ENCODE measurements at places on chromosomes 3 and 15.

DNA sequence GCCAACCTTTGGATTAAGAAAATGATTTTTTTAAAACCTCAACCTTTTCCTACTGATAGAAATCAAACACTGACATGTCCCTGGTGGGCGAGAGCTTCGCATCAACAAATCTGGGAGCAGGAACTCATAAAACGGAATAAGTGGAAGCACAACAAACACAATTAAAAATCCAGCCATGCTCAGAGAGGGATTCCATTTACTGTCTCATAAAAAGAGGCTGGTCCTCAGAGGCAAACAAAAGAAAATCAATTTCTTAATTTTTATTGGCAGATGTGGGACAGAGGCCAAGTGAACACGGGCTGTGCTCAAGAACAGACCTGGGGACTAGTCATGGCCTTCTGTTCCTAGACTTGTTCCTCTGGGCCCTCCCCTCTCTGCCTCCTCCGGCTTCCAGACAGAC, 214.5 kb downstream of the NTRK3 start:
- no peak for DNase-seq

DNA sequence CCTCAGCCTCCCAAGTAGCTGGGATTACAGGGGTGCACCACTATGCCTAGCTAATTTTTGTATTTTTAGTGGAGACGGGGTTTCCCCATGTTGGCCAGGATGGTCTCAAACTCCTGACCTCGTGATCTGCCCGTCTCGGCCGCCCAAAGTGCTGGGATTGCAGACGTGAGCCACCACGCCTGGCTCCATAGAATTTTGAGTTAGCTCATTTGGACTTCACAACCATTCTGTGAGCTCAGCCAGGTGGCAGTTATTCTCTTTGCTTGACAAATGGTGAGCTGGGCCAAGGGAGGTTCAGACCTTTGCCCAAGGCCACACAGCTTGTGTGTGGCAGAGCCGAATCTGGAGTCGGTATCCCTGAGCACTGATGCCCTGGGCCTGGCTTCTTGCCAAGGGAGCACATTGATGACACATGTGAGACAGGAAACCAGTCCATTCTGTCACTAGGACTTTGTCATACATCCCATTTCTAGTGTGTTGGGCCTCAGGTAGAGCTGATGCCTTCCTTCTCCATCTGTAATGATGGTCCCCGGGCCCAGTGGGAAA, 17.6 kb downstream of the PODXL2 start:
- peak; percentile 19 for DNase-seq

GRCh38 chr3:126676919-126677705, 22.2 kb upstream of the TXNRD3 start:
- peak; percentile 75 for DNase-seq

- peak; percentile 94 for DNase-seq
These were observed 149.5 kb downstream of the GREM1 start for GRCh38 chr15:32867313-32867626.

DNA sequence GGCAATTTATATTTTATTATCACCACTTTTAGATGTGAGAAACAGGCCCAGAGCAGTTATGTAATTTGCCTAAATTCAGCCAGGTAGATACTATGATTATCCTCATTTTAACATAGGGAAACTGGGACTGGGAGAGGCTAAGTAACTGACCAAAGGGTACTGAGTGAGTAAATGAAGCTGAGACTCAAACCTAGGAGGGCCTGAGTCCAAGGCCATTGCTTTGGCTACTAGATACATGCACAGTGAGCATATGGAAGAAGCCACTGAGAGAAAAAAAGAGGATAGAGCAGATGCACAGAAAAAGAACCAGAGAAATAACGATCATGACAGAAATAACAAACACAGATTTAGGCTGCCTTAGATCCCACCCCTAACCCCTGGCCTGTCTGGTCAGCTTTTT, 33.6 kb downstream of the USF3 start:
- DNase-seq: no peak

DNA sequence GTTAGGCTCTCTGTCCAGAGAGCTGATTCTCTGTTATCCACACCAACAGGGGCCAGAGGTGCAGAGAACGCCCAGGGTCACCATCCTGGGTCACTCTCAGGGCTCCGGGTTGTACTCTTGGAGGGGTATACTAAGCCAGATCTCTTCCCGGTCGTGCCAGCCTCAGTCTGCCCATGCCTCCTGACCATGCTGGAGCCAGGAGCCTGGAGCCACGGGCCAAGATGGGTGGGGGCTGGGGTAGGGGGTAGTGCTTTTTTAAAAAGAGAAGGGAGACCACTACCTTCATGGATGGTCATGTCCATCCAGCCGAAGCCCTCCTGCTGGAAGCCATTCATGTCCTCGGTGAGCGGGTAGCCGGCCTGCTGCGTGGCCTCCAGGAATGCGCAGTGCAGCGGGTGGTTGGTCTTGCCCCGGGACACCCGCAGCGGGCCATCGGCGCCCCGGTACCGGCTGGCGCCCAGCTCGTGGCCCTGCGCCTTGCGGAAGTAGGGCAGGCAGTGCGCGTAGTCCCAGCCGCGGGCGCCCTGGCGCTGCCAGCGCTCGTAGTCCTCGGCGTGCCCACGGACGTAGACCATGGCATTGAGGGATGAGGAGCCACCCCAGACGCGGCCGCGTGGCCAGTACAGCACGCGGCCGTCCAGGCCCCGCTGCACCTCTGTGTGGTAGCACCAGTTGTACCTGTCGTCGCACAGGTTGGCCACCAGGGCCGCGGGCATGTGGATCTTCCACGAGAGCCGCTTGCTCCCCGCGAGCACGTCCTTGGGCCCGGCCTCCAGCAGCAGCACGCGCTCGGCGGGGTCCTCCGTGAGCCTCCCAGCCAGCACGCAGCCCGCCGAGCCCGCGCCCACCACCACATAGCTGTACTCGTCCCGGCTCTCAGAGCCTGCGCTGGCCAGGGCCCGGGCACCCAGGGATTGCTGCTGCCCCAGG, 22.9 kb downstream of the CHDH start:
- no peak for DNase-seq

GRCh38 chr15:29183071-29183831, 86.4 kb downstream of the NSMCE3 start:
- peak; percentile 34 for DNase-seq

- no peak for DNase-seq
These were observed 17.8 kb downstream of the DIPK2A start for GRCh38 chr3:143989461-143989860.

DNA sequence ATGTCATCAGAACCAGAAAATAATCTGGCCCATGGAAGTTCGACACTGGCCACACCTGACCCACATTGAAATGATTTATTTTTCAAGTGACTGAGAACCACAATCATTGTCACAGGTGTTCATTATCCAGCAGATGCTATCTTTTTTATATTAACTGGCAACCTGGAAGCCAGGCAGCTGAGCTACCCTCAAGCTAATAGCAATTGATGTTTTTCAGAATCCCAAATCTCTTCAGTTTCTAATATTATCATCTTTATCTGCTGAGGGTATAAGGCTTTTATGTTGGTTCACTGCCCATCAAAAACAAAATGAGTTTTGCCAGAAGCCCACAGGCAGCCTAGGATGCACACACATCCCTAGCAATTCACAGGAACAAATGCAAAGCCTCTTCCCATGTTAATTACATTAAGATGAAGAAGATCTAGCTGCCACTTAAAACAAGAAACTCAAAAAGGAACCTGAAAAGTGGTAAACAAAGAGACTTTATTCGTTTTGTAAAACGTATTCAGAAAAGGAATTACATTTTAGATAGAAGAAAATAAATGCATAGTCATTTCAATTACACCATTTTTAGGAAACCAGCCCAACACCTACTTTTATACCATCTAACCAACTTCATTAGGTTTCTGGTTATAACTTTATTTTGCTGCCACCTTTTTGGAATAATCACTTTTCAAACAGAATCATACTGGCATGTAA, 40.9 kb upstream of the STRIT1 start:
- DNase-seq: no peak

- no peak for DNase-seq
These were observed 8.4 kb downstream of the HRH1 start for GRCh38 chr3:11162401-11163345.

DNA sequence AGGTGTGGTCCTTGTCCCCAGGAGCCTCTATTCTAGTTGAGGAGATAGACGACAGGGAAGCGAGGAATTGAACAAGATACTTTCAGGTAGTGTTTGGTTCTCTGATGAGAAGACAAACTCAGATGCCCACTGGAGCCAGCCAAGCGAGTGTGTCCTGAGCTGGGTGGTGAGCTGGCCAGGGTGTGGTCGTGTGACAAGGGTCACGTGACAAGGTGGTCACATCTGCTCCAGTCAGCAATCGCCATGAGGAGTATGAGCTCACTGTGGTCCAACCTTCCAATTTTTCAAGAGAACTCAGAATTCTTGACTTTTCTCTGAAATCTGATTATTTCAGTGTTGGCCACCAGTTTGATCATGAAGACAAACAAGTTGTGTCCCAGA, 39.5 kb downstream of the SLC6A6 start:
- peak; percentile 19 for DNase-seq

DNA sequence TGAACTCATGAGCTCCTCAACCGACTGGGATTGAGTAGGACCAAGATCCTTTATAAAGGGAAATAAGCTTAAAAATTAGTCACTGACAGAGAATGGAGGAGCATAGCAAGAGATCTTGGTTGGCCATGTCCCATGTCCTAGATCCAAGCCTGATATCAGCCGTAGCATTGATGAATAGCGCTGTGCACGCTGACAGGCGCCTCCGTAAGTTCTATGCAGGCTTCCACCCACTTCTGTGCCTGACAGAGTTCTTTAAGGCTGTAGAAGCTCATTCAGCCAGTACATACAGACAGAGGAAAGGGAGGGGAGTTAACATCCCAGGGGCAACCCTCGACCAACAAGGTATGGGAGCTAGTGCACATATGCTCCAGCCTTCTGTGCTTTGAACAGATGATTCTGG, 251.7 kb upstream of the TBC1D5 start:
- no peak for DNase-seq

- DNase-seq: peak; percentile 22
These were observed 131.0 kb downstream of the PDZRN3 start for GRCh38 chr3:73493543-73494308.

DNA sequence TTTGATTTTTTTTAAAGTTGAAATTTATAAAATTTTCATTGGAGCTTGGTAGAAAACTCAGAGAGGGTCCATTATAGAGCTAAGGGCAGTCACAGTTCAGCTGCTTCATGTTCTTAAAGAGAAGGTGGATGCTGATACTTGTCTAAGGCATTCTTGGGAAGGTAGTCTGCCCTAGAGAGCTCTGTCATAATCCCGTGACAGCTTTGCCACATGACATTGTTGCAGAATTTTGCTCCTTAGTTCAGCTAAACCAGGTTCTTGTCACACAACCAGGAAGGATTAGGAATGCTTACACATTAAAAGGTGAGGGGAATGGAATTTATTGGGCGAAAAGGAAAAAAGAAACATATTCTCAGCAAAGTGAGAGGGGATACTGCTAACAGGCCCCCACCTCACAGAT, 130.9 kb downstream of the GMNC start:
- no peak for DNase-seq

Data from ELR (cell line).